NCI-H460 (cell line): ENCODE measurements at places on chromosomes 4 and X. TPM values are rescaled to one million over a fixed set of nuclear protein-coding genes. Genes with fewer than 3 reads are reported as not detected.

NLGN4X gene
- total RNA-seq = not detected in 2 replicates

LDB2 gene
- total RNA-seq = not detected in 2 replicates

HAND2 gene
- not detected in 2 replicates for total RNA-seq

ZDHHC15 gene
- total RNA-seq = not detected in 2 replicates

ADH6 gene
- not detected in 2 replicates for total RNA-seq

STOX2 gene
- 2.2 and 4.4 TPM in 2 replicates for total RNA-seq

SOWAHB gene
- total RNA-seq = not detected in 2 replicates

PLAC1 gene
- total RNA-seq = 0.52 and 0.62 TPM in 2 replicates
